LNCaP clone FGC (cell line): ENCODE measurements at places on chromosomes 6 and 20.

DNA sequence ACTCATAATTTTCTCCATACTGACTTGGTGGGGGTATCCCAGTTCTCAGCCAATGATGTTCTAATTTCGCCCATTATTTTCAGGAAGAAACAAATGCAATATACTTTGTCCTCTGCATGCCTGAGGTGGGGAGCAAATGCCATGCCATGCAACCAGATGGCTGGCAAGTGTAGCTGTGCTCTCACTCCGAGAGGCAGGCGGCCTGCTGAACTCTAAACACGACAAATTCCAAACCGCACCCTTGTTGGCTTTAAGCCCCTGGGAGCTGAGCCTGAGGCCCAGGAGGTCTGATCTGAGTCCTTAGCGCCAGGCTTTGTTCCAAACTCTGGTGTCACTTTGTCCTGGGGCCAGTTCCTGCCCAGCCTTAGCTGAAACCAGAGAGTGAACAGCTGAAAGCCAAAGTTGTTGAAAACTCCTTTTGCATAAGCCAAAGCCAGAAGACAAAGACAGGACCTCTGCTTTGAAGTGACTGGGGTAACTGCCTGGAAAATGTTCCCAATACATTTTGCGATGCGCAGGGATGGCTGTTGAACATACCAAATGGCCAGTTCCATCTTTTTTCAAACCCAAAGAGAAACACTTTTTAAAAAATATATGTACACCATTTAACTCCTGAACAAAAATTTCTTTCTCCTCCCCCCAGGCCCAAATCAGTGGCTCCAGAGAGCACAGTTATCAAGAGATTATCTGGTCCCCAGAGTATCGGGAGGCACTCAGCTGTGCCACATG, 46.2 kb downstream of the TTI1 start:
- peak; percentile 87 for DNase-seq

GRCh38 chr20:63733579-63734081, 2.8 kb upstream of the LIME1 start:
- no peak for DNase-seq

- no peak for DNase-seq
Measured at GRCh38 chr6:41757271-41757670, 10.1 kb upstream of the PGC start.

- peak; percentile 95 for DNase-seq
Measured at GRCh38 chr6:170124836-170125235, 166.0 kb downstream of the DLL1 start.

DNA sequence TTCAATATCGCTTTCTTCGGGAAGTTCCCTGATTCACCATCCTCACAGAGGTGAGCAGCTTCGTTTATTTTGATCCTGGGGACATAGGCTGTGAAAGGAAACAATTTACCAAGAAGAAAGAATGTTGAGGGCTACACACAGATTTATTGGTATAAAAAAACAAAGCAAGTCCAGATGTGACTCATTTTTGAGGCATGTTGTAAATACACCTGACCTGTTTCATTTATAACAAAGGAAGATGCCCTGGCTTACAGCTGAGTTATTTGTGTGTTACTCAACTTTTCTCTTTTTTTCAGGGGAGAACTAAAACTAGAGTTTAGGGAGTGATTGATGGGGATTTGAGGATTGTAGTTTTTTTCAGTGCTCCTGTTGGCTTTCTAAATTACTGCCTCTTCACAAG, 489.5 kb downstream of the CBLN4 start:
- DNase-seq: no peak

- no peak for DNase-seq
Measured at GRCh38 chr20:51363378-51363777, 179.1 kb downstream of the NFATC2 start.

DNA sequence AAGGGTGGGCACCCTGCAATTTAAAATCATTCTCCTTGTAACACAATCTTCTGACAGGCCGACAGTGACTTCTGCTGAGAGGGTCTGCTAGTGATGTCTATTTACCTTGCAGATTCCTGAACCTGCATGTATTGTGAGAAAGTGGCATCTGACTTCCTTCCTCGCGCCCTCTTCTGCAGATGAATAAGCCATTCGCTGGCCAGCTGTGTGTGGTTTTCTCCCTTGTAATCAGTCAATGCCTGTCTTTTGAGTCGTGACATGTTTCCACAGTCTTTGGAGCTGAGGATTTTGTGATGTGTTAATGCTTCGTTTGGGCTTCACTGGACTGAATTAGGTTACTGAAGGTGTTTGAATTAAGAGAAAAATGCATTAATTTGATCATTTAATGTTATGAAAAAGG, 125.3 kb downstream of the GRM1 start:
- DNase-seq: no peak

- DNase-seq: no peak
Measured at GRCh38 chr20:44513871-44514270, 8.0 kb downstream of the SERINC3 start.

DNA sequence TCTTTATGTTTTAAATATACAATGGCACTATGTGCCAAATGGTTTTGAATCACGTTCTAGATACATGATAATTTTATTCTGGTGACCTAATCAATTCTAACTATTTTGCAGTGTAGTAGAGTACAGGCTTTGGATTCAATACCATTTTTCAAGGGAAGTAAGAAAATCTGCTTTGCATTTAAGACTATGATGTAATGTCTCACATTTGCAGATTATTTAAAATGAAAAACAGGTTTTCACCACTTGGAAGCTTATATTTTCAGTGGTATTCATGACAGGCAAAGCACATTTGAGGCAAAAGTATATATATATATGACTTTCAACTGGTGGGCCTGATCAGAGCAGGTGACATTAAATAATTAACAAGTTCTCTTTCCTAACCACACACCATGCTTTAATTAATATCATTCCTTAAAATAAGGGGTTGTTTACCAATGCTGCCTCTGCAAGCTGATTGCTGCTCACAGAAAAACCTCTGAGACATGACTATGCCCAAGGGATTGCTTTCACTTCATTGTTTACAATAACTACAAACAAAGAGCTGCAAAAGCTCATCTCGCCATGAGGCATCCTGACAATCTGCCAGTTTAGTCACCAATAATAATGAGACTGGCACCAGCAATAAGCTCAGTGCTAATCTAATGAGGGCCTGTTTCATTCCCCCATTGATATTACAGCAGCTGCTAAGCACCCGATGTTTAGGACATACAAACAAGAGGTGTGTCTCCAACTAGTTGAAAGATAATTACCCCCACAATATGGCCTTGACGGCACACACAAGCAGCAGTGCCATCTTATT, 1176.0 kb upstream of the GJE1 start:
- DNase-seq: no peak

GRCh38 chr6:14224359-14225103, 107.0 kb downstream of the CD83 start:
- no peak for DNase-seq

DNA sequence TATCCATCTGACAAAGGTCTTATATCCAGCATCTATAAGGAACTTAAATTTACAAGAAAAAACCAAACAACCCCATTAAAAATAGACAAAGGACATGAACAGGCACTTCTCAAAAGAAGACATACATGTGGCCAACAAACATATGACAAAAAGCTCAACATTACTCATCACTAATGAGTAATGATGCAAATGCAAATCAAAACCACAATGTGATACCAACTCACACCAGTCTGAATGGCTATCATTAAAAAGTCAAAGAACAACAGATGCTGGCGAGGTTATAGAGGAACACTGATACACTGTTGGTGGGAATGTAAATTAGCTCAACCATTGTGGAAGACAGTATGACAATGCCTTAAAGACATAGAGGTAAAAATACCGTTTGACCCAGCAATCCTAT, 13.9 kb downstream of the MACROD2 start:
- no peak for DNase-seq

DNA sequence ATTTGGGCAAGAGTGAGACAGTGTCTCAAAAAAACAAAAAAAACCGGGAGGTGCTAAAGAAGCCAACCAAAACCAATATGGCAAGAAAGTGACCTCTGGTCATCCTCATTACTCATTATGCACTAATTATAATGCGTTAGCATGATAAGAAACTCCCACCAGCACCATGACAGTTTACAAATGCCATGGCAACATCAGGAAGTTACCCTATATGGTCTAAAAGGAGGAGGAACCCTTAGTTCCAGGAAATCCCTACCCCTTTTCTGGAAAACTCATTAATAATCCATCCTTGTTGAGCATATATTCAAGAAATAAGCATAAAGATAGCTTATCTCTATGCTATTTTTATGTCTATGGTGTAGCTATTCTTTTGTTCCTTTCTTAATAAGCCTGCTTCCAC, 31.7 kb downstream of the C6orf52 start:
- no peak for DNase-seq

DNA sequence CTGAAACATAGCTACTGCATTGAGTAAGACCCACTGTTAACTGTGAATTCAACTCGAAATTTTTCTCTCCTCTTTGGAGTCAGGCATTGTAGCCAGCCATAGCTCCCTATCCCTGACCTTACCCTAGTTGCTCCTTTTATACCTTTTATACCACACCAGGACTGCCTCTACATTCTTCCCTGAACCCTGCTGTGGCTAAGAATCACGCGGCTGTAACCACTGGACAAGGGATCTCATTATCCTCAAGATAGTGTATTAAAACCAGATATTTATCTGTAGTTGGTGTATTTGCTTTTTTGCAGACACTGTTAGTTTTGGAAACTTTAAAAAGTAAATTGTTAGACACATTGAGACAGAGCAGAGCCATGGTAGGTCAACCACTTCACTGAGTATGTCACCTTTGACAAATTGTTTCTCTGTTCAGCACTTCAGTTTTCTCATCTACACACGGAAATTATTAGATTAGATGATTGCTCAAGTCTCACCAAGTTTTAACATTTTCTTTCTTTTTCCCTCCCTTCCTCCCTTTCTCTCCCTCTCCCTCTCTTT, 171.9 kb upstream of the PRND start:
- DNase-seq: no peak

DNA sequence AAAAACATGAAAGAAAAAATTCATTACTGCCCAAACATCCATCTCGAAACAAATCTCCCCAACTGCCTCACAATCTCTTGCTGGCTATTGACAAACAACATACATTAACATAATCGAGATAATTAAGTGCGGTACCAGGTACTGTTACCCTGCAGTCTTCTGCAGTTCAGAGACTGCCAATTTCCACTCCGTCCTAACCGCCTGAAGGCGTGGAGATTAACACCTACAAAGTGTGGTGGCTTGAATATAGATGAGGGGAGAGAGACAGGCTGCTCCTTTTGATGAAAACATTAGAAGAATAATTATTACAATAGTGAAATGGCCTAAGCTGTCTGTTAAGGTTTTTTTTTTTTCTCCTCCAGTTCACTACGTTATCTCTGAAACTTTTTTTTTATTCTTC, 258.9 kb upstream of the SOX4 start:
- no peak for DNase-seq

- no peak for DNase-seq
Measured at GRCh38 chr6:15536198-15536955, 126.5 kb downstream of the DTNBP1 start.

- no peak for DNase-seq
Measured at GRCh38 chr20:47773371-47773786, 11.9 kb downstream of the SULF2 start.

DNA sequence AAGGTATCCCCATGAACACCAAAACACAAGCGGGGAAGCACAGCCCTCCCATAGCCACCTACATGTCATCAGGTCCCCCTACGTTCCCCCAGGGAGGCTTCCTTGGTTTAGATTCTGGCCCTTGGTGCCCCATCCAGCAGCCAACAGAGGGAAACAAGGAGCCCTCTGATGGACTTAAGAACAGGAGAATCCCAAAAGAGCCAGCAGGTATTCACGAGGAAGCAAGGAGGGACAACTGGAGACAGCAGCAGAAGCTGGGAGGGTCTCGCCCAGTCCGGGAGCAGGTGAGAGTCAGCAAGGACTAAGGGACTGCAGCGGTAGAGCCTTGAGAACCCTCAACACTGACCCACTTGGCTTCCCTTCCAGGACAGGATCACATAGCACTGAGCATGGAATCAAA, 58.4 kb upstream of the TOP1 start:
- DNase-seq: no peak

- DNase-seq: no peak
Measured at GRCh38 chr20:32070282-32070681, 18.2 kb downstream of the HCK start.
